ENCODE measurements at places on chromosomes 7 and 10. TPM values are rescaled to one million over a fixed set of nuclear protein-coding genes. Genes with fewer than 3 reads are reported as not detected.

Gene TLX1
- total RNA-seq = under 0.01 TPM

Gene ZCCHC24
- 1.5 TPM for total RNA-seq

Gene EPHA1
- total RNA-seq = 52.5 TPM

Gene MARVELD1
- total RNA-seq = 12.6 TPM

Gene FAM25G
- not detected for total RNA-seq

Gene CALHM3
- total RNA-seq = not detected

Gene NANOS1
- 1.7 TPM for total RNA-seq

Gene SUGCT
- 17.1 TPM for total RNA-seq

Gene ACBD5
- total RNA-seq = 14.5 TPM

Gene CAV1
- 322 TPM for total RNA-seq

Gene PRSS37
- total RNA-seq = not detected

Gene IFIT2
- 0.21 TPM for total RNA-seq

Gene GSAP
- total RNA-seq = 9.2 TPM

Gene TRPV5
- total RNA-seq = not detected

Gene SDK1
- total RNA-seq = 1.7 TPM

Gene PRXL2A
- 57.1 TPM for total RNA-seq

Gene JMJD1C
- total RNA-seq = 75.7 TPM

Gene GAD2
- total RNA-seq = not detected
